Stimulated activated CD8-positive, alpha-beta memory T cell treated with anti-CD3 and anti-CD28 coated beads, Interleukin-7, amount 100 ng/mL, for 48 hours (primary cell): ENCODE measurements at places on chromosomes 6 and 20.
A peak's percentile ranks its signal among the peaks of the same experiment; 100 is the strongest.

DNA sequence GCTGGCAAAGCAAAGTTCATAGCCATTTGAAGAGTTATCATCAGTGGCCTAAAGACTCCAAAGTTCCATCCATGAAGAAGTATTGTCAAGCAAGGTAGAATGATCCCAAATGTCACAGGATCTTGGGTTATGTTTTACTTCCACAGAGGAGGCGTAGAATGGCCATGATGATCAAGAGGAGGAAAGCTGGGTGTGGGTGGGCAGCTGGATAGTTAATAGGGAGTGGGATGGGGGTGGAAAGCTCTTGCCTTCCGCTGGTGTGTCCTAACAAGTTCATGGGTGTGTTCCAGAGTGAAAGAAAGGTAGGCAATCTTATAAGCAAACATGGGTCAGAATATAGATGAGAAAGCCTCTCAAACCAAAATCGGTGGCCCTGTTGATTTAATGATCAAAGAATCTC, 38.4 kb downstream of the PIGU start:
- no peak for DNase-seq

- DNase-seq, result no peak
These were observed 166.3 kb downstream of the KCNQ5 start for GRCh38 chr6:72788188-72788587.

DNA sequence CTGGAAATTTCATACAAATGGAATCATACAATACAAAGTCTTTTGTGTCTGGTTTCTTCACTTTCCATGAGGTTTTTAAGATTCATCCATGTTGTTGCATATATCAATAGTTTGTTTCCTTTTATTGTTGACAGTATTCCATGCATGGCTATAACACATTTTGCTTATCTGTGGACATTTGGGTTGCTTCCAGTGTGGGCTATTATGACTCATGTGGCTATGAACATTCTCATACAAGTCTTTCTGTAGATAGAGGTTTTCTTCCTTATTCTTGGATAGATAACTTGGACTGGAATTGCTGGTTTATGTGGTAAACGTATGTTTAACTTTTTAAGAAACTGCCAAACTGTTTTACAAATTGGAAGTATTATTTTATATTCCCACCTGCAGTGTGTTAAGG, 30.0 kb upstream of the KIF6 start:
- DNase-seq, result no peak

DNA sequence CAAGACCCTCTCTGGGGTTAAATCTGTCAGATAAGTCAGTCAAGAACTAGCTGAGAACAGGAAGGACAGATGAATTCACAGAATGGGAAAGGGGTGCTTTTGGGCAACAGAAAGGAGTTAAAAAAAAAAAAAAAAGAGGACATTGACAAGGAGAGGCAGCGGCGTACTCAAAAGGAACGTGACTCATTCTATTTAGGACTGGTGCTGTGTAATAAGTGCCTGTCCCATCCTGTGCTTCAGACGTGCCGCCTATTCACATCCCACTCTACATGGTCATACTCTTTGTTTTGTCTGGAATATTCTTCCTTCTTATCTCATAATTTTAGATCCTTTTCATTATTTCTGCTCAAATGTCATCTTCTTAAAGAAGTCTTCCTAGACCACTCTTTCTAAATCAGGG, 101.1 kb upstream of the EMILIN3 start:
- DNase-seq, result no peak

DNA sequence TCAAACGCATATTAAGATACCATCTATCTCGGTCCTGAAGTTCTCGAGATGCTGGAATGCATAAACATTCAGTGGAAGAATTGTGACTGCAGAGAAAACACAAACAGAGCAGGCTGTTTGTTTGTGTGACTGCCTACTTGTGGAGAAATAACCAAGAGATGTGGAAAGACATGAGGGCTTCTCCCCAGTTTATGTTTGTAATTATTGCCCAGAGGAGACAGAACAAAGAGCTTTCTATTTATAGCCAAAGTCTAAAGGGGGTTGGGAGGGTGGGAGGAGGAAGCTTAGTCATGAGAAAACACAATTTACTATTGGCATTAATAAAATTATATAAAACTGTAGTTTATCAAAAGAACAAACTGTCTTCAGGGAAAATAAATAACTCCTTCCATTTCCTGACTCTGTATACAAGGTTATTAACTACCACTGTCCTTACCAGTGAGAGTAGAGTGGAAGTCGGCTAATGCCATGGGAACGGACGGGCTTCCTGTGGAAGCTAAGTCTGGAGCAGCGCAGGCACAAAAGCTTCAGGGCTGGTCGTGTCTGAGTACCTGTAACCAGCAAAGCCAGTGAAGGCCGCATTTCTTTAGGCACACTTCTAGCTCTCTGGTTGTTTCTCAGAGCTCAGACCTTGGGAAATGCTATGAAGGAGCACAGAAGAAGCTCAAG, 200.2 kb upstream of the SUPT3H start:
- DNase-seq, result no peak

- no peak for DNase-seq
These were observed 43.4 kb upstream of the ARHGAP18 start for GRCh38 chr6:129753422-129753821.

DNA sequence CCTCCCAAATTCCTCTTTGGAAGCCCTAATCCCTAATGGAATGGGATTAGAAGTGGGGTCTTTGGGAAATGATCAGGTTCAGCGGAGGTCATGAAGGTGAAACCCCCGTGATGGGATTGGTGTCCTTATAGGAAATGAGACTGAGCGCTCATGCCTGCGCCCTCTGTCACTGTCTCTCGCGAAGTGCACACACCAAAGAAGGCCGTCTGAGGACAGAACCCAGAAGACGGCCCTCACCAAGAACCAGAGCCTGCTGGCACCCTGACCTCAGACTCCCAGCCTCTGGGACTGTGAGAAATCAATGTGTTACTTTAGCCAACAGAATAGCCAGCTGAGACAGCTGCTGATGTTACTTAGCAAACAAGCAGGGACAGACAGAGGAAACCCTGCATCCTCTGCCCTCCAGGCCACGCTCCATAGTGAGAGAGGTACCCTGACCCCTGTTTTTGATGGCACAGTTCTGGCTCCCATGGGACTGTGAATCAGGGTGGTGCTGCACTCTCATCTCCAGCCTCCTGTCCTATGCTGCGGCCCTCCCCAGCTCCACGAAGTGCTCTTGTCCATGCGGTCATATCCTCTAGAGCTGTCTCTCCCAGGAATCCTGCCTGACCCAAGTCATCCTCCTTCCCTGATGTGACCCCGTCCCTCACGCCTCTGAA, 369.3 kb downstream of the ZFAND3 start:
- DNase-seq, result no peak

GRCh38 chr6:116799945-116800344, 28.9 kb downstream of the GPRC6A start:
- DNase-seq, result no peak

DNA sequence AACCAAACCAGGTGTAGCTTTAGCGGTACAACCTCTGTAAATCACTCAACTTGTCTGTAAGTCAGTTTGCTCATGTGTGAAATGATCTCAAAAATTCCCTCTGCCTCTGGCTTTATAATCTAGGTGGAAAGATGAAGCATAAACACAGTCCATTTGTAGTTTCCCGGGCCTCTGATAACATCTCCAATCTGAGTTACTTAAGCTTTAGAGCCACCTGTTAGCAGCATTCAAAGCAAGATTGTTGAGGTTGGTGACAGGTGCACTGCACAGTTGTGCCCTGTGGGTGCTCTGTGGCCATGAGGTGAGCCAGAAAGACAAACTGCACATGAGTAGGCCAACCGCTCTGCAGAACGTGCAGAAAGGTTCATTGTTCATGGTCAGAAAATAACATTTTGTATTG, 53.7 kb downstream of the MOCS1 start:
- no peak for DNase-seq

DNA sequence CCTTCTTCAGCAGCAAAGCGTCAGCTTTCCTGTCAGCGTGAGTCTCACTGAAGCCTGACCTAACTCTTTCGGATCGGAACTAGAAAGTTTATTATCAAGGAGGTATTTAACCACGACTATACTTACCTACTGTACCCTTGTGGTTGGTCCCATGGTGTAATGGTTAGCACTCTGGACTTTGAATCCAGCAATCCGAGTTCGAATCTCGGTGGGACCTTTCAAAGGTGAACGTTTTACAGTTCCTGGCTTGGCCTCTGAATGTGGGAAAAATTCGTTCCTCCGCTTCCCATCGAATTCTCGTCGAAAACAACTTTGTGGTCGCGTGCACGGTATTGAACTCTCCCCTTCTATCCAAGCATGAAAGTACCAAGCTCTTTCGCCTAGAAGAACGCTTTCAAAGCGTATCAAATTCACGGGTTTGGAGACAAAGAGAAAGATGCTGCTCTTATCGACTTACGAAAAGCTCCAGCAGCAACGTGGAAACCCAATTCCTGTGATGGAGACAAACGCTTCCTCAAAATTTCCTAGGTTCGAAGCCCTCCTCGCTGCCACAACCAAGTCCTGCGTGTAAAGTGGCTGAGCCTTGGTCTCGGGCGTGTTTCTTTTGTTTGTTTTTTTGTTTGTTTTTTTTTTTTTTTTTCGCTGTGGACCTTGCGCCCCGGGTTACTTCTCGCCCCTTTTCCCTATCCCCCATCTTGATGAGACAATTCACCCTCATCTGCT, 63.7 kb downstream of the GPX5 start:
- DNase-seq, result peak; percentile 39

DNA sequence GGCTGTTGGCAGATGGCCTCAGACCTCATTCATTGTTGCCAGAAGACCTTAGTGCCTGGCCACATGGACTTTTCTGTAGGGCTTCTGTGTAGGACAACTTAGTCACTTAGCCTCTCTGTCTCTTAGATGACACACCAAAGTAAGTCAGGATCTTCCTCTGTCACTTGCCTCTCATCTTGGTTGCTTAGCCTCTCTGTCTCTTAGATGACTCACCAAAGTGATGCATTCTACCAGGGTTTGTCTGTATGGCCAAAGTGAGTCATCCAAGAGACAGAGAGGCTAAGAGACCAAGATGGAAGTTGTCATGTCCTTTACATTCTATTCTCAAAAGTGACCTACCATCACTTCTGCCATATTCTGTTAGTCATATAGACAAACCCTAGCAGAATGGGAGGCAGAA, 255.9 kb upstream of the DEFB112 start:
- no peak for DNase-seq

DNA sequence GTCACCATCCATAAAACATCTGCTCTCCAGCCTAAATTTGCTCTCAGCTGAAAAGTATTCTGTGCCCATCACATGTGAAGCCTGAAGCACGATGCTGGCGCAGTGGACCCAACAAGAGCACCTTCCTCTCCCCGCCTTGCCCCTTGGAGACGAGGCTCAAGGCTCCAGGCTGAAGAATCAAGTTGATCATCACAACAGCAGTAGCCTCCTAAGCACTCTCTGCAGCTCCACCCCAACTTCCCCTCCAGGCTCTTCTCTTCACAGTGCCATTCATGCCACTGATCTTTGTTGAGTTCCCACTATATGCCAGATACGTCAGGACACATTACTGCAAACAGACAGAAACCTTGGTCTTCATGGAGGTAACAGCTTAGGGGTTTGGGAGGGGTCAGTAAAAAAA, 41.6 kb upstream of the ZNF217 start:
- DNase-seq, result no peak

DNA sequence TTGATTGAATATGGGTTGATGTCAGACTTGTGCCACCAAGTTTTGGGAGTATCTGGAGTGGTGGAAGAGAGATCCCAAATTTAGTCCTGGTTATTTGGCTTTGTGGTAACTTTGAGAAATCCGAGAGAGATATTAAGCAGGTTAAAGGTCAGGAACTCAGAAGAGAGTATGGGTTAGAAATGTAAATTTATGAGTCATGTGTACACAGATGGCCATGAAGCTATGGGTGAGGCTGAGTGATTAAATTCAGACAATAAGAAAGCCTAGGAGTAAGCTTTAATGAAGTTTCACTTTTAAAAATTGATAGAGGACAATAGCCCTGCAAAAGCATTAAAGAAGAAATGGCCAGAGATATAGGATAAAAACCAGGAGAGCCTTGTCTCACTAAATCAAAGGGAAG, 14.3 kb downstream of the RIMS1 start:
- DNase-seq, result no peak

GRCh38 chr6:75556240-75556639, 45.4 kb upstream of the SENP6 start:
- no peak for DNase-seq

DNA sequence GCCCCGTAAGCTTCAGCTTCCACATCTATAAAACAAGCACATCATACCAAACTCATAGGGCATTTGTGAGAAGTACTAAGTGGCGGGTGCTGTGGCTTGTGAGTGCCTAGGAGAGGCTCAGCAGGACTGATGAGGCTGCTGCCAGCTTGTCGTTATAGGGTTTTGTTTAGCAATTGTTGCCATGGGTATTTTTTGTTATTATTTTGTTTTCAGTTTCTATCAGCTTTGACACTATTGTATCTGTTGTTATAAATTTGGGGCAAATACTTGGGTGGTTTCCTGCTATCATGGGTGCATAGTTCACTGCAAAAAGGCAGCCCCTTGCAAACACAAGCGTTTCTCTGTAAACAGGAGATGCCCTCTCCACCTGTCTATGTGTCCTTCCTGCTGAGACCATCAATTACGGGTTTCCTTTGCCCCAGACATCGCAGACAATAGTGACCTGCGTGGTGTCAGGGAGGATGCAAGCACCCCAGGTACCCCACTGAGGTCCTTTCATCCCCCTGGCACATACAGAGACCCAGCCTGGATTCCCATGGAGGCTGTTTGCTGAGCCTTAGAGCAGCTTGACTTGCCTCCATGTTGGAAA, 3.1 kb upstream of the CCDC167 start:
- DNase-seq, result no peak

DNA sequence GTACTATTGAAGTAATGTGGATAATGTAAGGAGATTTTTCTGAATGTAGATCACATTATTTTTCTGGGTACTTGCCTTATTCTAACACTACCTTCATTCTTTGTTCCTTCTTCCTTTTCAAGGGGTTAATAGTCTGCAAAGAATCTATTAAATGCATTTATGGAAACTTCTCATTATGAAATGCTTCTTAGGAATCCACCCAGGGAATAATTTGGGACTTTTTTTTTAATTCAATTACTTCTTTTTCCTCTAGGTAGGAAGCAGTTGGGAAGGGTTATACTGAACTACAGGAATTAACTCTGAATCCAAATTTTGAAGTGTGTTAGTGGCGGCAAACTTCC, 173.1 kb downstream of the FOXA2 start:
- DNase-seq, result no peak

DNA sequence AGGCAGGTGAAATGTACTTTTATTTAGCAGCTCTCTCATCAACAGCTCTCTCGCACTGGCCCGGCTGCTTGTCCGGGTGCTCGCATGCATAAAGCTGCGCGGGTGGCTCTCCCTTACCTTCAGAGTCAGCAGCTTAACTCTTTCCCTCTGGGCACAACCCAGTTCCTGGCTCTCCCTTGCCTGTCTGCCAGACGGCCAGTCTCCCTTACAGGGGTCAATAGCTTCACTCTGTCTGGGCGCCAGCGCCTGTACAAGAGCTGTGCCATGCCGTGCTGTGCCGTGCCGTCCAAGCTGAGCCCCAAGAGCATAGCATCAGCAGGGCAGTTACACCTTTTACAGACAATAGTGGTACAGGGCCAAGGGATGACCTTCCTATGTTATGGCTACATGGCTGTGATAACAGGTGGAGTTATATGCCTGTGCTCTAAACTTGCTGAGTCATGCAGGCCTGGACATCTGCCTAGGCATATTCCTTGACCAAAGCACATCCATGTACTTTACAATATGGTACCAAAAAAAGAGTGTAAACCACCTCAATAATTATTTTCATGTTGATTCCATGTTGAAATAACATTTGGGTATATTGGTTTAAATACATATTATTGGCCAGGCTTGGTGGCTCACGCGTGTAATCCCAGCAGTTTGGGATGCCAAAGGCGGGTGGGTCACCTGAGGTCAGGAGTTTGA, 47.9 kb downstream of the BLTP3A start:
- DNase-seq, result no peak
